ENCODE measurements at places on chromosomes 7 and 10.
A peak's percentile ranks its signal among the peaks of the same experiment; 100 is the strongest.

GRCh38 chr7:30915751-30916150 is 4.1 kb downstream of the AQP1 start:
- DNase-seq: no peak

DNA sequence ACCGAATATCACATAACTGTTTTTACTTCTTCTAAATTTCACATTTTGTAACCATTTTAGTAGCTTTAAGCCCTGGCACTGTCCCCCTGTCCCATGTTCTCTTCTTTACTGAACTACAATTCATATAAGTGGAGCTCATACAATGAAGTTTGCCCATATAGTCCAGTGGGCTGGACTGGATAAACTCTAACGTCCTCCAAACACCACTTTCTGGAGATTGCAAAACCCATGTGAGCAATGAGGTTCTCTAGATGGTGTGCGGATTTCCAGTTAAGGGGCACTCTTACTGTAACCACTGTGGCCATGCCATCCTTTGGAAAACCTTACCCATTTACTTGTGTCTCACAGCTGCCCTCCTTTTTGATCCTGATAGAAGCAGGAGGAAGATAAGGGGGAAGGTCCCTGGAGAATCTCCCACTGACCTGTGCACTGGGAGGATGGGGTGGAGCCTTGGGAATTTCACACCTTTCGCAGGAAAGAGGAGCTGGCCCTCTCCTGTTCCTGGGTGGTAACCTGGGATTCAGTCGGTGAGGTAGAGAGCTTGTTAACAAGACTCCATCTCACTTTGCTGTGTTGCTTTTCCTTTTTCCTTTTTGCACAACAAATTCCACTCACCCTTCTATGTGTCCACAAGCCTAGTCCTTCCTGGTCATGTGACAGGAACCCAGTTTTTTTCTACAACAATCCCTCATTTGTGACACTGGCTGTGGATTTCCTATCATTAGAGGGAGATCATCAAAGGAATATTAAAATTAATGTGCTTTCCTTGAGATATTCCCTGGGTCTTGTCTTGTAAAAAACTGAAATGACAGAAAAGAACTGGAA is 120.7 kb downstream of the ARID5B start:
- DNase-seq: no peak

- no peak for DNase-seq
Measured at GRCh38 chr10:80870282-80870681, 332.6 kb downstream of the SH2D4B start.

GRCh38 chr7:133030346-133030745 is 51.5 kb downstream of the CHCHD3 start:
- DNase-seq: no peak

DNA sequence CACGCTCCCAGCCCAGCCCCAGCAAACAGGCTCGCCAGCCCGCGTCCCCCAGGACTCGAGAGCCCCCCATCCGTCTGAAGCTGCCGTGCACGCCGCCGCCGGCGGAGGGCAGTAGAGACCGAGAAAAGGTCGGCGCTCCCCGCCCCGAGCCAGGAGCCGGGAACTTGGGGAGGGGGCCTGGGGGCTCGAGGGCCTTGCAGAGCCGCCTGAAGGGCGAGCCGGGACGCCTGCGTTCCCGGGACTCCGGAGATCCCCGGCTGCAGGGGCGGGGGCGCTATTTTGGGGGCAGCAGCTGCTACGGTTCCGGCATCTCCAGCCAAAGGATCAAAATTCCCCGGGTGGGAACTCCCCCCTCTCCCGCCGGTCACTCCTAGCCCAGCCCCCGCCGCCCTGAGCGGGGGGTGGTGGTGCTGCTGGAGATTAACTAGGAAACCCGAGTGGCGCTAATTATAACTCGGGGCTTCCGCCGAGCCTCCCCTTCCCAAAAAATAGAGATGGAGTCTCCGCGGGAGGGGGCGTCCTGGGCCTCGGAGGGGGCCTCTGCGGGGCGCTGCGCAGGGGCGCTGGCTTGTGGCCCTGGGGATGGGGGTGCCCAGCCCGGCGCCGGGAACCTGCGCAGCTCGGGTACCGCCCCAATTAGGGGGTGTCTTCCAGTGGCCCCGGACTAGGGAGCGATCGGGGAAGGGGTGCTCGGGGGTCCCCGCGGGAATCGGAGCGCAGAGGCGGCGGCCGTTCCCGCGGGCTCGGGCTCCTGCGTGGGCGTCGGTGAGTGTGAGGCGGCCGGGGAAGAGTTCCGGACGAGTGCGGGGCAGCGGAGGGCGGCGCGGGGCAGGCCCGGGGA is 608 bp downstream of the ACHE start:
- DNase-seq: no peak

- no peak for DNase-seq
Measured at GRCh38 chr7:14936554-14936953, 34.0 kb upstream of the DGKB start.

- DNase-seq: no peak
Measured at GRCh38 chr10:103458720-103459119, at the start of gene CALHM1. TSS of gene CALHM1 (minus strand) at chr10:103458900. CDS start at chr10:103458751, 149 bp downstream.

- no peak for DNase-seq
Measured at GRCh38 chr7:158416283-158416933, 171.2 kb downstream of the PTPRN2 start.

- no peak for DNase-seq
Measured at GRCh38 chr7:28064437-28064836, 116.2 kb downstream of the JAZF1 start.

DNA sequence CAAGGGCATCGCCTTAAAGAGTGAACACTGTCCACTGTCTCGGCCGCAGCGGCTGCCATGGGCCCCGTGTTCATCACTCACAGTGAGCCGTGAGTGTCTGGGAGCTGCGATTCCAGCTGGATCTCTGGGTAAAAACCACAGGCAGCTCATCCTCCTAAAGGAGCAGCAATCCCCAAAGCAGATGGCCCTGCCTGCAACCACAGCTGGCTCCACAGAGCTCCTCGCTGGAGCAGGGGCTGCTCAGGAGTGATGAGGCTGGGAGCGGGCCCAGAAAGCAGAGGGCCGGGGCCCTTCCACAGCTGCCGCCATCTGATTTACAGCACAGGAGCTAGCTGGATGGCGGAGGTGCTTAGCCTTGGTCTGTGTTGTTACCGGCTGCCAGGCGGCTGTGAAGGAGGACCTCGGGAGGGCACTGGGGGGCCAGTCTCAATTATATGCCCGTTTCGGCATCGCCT is 6.6 kb upstream of the TMEM184A start:
- DNase-seq: no peak

DNA sequence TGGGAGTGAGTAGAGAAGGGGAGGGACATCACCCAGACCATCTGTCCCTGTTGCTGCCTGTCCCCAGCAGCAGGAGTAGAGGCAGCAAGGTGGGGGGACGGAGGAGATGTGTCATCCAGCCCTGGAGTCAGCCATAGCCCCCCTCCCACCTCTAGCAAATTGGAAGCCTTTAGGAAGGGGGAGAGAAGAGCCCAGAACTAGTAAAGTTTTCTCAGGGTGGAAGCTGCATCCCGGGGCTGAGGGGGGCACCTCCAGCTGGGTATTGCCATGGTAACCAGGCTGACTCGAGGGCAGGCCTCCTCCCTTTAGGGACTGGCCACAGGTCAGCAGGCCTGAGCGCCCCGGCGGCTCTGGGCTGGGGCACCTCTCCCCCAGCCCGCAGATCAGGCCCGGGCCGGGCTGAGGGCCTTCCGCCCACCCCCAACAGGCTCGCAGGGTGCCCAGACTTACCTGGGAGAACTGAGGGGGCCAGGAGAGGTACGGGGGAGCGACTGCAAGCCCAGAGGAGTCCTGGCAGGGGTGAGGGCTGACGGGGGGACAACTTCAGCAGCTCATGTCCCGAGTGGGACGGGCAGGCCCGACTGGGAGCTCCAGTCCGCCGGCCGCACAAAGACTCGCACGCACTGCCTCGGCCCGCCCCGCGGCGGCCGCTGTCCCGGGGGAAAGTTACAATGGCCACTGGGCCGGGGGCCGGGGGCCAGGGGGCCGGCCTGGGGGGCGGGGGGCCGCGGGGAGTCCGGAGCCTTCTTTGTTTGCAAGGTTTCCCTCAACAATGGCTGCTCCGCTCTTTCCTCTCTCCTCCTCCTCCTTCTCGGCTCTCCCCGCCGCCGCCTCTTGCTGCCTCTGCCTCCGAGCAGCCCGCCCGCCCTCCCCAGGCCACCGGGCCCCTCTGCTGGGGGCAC is 6.0 kb downstream of the LDB1 start:
- DNase-seq: no peak

DNA sequence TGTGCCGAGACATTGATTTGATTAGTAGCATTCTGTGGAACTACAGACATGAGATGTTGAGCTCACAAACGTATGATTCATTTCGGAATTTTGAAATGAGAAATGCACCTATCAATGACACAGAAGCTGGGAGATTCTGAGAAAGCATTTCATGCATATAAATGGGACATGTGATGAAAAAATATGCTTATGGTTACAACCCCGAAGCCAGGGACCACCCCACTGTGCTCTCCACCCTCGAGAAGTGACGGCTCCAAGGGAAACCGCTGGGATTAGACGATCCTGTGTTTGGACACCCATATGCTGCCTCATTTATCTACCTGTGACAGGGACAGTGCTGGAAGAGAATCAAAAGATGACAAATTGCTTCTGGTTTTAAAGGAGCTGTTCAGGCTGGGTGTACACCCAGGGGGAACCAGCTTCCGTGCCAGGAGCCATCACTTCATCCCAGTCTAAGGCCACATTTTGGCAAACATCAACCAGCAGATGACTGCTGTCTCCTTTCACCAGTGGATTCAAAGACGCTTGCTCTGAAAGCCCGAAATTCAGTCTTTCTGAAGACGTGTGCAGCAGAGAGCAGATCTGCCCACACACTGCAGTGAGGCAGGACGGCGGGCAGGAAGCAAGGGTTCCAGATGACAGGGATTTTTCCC is 109.9 kb downstream of the ATXN7L1 start:
- no peak for DNase-seq

DNA sequence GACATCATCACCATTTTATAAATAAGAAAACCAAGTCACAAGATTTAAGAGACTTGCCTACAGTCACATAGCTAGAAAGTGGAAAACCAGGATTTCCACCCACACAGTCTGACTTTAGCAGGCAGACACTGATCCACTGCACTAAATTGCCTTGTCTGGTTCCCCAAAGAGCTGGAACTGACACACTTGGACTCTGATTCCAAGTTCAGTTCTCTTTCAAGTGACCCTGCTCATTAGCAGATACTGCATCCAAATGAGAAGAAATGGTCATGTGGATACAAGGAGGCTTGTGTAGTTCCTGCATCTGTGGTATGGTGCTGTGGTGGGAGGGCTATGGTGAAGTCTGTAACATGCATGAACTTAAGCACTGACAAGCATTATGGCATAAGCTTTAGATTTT is 180.1 kb upstream of the MKLN1 start:
- no peak for DNase-seq

DNA sequence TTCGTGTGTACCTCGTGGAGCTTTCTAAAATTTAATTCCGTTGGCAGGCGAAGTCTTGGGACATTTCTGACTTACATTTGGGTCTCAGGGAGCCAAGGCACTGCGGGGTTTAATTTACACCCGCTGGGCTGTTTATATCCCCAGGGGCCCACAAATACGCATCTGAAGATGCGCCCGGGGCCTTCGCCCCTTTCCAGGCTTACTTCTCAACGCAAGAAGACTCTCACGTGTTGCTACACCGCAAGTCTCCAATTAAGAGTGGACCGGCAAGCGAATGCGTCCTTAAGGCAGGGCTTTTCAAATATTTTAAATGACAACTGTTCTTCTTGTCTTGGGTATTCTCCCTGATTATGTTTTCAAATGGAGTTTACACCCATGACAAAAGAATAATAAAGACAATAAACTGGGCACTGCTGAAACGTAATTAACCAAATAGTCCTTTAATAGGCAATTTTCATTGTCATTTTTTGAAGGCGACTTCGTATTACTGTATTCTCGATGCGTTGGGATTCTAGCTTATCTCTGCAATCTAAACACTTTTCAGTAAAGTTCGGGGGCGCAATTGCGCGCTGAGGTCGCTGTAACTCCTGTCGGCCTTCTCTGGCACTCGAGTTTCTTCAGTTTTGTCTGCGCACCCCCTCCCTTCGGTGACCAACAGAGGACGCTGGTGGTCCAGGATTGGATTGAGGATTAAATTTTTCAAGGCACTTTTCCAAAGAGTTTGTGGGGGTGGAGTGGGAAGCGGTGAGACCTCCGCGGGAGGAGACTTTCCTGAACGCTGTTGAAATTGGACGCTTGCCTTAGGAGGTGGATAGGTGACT is 837 bp upstream of the IGFBP3 start:
- DNase-seq: peak; percentile 34

DNA sequence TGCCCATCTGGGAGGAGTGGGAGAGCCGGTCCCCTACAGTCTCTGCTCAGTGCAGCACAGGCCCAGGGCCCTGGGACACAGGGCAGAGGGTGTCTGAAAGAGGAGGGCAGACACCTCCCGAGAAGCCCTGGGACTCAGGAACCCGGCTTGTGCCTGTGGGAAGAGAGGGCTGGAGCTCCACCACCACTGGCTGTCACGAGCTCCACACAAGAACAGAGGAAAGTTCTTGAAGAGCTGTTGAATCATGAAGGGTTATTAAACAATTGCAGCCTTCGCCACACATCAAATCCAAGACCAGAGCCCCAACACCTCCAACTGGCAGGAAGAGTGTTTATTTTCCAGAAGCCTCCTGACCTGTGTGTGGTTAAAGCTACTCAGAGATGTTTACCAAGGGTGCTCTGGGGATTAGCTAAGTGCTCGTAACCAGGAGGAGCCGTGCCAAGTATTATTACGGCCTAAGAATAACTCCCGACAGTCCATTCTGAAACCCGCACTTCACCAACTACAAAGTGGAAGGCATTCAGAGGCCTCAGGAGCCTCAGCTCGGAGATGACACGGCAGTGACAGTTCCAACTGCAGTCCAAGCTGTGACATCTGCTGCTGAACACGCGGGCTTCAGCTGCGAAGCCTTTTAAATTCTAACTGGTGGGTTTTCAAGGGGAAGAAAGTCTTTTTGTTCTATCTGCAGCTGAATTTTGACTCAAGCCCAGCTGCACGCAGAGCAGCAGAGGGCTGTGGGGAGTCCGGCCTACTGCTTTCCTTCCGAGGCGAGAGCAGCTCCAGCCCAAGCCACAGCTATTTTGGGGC is 75.1 kb downstream of the MAD1L1 start:
- DNase-seq: no peak

DNA sequence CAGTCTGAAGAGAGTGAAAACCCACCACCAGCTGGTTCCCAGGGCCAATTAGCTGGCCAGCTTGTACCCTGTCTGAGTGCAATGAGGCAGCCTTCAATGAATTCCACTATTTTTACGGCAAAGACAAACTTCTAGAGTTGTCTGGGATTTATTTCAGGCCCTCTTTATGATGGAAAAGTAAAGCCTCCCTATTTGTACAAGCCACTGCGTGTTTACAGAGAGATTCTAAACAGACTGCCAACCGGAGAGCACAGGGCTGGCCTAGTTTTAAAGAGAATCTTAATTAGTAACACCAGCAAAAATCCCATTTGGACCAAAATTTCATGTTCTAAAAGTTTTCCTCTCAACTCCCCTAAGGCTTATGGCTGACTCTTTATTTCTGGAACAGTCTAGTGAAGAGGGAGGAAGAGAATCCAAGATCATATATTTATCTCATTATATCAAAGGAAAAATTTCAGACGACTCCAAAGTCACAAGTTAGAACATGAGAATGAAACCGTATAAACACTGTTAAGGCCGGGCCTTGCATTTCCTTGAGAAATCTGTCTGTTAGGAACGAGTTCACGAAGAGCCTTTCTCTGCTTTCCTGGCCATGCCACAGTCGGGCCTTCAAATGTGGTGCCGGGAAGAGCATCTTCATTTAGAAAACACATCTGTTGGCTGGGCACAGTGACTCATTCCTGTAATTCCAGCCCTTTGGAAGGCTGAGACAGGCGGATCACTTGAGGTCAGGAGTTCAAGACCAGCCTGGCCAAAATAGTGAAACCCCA is 724.6 kb upstream of the NRP1 start:
- DNase-seq: no peak

Measured in HepG2 (cell line).